ENCODE measurements at places on chromosomes 12 and 14.

GRCh38 chr12:112198120-112198733 lies 72.9 kb downstream of the TRAFD1 start:
- DNase-seq: no peak

GRCh38 chr14:73723797-73724661 lies 9.8 kb upstream of the PNMA1 start:
- no peak for DNase-seq

DNA sequence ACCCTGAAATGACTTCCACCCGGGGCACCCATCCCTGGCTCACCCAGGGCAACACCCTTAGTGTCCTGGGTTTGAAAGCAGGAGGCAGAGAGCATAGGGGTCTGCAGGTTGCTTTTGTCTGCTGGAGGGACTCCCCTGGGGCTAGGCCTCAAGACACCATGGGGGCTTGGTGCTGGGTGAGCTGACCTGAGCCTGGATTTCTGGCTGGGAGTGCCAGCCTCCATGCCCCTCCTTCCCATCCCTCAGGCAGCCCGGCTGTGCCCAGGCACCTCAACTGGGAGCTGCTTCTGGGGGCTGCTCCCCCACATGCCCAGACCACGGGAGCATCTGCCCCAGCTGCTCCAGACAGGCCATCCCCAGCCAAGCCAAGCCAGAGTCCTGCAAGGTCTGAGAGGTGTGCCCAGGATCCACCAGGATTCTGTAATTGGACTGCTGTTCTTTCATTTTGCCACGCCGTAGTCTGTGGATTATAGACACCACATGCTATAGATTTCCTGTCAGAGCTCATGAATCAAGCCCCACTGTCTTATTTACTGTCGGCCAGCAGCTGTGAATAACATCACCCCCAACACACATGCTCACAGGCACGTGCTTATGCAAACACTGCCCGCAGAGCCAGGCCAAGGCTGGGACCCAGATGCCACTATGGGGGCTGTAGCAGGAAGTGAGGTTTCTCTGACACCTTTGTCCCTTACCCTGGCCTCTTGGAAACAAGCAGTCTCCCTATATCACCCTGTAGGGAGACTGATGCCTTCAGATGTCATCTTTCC lies 29.4 kb upstream of the ESRRB start:
- no peak for DNase-seq

GRCh38 chr12:93376436-93377251 lies 1.1 kb upstream of the NUDT4 start:
- peak; percentile 28 for DNase-seq

- no peak for DNase-seq
Observed at GRCh38 chr14:48304729-48305128, 629.3 kb upstream of the MDGA2 start.

GRCh38 chr12:46982629-46983392 lies 96.6 kb upstream of the PCED1B start:
- no peak for DNase-seq

Measured in pancreas (tissue), 10 donors.